ENCODE measurements at places on chromosomes 3 and 15.

DNA sequence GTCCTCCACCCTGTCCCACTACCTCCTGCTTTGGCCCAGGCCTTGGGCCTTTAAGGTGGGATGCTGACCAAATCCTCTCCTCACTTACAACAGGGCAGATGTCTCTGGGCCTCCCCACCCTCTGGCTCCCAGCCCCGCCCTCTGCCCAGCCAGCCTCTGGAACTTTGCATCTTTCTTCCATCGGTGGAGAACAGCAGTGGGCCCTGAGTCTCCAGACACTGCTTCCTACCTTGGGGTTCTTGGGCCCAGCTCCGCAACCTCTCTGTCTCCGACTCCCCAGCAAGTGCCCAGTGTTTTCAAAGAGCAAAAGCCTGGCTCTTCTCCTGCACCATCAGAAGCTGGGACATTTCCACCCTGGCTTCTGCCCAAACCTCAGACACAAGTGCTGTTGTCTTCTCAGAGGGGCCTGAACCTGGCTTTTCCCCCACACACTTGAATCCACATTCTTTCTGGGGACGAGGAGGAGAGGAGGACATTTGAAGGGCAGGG, 33.1 kb downstream of the MRAS start:
- H3K27ac ChIP-seq = peak overlapping the region; percentile 52
- DNase-seq = no peak
- H3K4me3 ChIP-seq = no peak overlapping the region
- H3K27me3 ChIP-seq = no peaks in the 10 kb centered on the region
- H3K36me3 ChIP-seq = no peaks in the 10 kb centered on the region
- H3K4me1 ChIP-seq = peaks cover 13% of the 10 kb centered on the region

DNA sequence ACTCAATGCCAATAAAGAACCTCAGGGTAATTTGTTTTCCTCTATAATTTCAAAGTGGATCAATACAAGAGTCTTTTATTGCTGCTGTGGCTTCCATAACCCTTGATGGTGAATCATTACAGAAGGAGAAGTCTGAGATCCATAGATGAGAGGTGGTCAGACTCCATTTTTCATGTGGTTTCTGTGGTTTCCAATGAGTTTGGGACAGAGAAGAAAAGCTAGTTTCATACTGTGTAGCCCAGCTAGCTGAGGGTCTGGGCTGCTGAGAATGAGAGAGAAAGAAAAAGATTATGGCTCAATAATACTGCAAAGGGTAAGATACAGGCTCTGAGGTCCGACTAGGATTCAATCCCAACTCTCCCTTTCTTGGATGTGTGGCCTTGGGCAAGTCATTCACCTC, 180.6 kb upstream of the LRRN1 start:
- H3K4me3 ChIP-seq = no peak overlapping the region
- H3K4me1 ChIP-seq = no peaks in the 10 kb centered on the region
- no peak overlapping the region for H3K27ac ChIP-seq
- no peaks in the 10 kb centered on the region for H3K27me3 ChIP-seq

DNA sequence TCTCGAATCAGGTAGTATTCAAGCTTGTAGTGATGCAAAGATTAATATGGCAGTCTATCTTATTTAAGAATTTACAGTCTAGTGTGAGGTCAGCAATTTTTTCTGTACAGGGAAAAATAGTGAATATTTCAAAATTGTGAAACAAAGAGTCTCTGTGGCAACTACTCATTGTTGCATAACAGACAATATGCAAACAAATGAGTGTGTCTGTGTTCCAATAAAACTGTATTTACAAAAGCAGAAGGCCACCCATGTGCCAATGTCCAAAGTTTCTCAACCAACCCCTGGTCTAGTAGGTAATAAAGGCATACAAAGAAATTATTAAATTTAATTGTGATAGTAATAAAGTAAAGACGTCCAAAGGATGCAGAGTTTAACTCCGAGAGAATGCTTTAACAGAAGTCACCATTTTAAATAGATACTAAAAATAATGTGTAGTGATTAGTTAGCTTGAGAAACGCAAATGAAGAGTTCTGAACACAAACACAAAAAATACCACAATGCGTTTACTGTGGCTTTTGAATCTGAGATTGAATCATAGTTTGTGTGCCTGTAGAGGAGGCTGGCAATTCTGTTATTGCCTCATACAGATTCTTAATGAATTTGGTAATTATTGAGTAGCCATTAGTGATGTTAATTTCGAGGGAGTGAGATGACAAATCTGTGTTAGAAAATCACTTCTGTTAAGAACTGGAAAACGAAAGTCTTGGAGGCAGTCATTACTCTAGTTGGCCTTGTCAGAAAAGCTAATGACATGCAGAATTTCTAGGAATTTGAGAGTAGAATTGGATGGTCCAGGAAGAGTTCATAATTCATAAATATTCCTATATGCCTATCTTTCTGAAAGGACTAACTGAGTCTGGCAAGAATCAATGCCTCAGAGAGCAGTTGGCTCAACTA, 48.7 kb downstream of the CADM2 start:
- H3K4me3 ChIP-seq = no peak overlapping the region
- no peaks in the 10 kb centered on the region for H3K4me1 ChIP-seq
- no peaks in the 10 kb centered on the region for H3K36me3 ChIP-seq
- H3K27me3 ChIP-seq = no peaks in the 10 kb centered on the region
- H3K27ac ChIP-seq = no peak overlapping the region

DNA sequence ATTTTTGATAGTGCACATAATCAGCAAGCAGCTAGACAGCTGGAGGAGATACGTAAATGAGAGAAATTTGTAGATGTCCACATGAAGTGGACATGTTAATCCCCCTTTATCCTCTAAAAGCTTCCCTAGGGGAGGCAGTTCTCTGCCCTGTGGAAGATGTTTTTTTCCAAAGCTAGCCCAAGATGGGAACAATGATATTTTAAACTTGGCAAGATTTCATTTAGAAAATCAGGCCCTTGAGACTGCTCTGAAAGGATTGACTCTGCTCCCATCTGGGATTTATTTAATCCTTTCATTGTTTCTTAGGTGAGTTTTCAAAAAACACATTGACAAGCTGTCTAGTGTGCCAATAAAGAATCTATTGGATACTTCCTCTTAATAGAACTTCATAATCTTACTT, 92.0 kb downstream of the SYNPR start:
- H3K27me3 ChIP-seq = no peaks in the 10 kb centered on the region
- no peak for DNase-seq
- no peak overlapping the region for H3K4me3 ChIP-seq
- no peaks in the 10 kb centered on the region for H3K4me1 ChIP-seq

DNA sequence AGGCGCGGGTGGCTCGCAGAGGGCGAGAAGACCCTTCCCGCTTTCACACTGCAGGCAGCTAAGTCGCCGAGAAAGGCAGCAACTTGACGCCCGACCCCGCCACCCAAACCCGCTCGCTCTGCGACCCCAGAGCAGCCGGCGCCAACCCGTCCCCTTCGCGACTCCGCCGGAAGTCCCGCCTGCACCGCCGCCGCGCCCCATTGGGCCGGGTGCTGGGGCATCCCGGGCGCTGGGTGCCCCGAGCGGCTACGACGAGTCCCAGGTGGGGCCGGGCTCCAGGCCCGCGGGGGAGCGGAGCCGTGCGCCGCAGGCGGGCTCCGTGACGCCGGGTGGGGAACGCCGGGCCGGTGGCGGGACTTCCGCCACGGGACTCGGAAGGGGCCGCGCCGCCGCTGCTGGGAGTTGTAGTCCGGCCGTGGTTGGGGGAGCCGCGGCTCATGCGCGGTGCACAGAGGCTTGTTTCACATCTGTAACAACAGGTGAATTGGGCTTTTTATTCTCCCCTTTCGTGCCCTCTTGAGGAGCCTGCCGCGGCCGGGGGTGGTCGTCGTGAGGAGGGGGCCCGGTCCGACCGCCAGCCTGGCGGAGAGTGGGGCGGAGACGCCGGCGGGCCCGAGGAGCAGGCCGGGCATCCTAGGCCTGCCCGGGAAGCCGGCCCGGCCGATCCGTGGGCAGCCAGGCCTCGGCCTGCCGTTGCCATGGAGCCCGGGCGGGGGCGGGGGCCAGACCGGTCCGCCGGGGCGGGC, at the start of gene DHX30:
Gene DHX30 (plus strand): TSS at position 405 of the 746 bp plus-strand sequence. CDS start 7,546 bp downstream, outside the sequence.
- DNase-seq = no peak
- H3K27me3 ChIP-seq = no peaks in the 10 kb centered on the region
- H3K4me1 ChIP-seq = peaks cover 27% of the 10 kb centered on the region
- peak within 1 kb of the TSS; percentile 100 for H3K4me3 ChIP-seq

- no peak overlapping the region for H3K27ac ChIP-seq
- peaks cover 4% of the 10 kb centered on the region for H3K27me3 ChIP-seq
- H3K36me3 ChIP-seq = no peaks in the 10 kb centered on the region
- H3K4me3 ChIP-seq = no peak overlapping the region
Measured at GRCh38 chr3:72042397-72043203, 257.7 kb upstream of the PROK2 start.

DNA sequence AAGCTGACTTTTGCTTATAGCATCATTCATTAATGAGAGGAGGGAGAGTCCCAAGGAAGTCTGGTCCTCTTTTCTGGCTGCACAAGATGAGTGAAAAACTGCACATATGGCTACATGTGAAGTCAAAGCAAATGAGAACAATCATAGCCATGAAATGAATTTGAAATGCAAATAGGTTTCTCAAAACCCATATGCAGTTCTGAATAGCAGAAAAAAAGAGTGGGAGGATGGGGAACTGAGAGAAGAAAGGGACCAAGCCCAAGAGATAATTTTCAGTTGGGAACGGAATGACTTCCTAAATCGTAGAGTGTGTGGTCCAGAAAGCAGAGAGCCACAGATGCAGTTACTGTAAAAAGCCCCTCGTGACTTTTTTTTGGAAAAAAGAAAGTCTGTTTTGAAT, 66.3 kb downstream of the GTPBP8 start:
- H3K27ac ChIP-seq = no peak overlapping the region
- no peaks in the 10 kb centered on the region for H3K36me3 ChIP-seq
- no peak for DNase-seq
- peaks cover 3% of the 10 kb centered on the region for H3K27me3 ChIP-seq
- no peak overlapping the region for H3K4me3 ChIP-seq
- peaks cover 15% of the 10 kb centered on the region for H3K4me1 ChIP-seq

GRCh38 chr3:73540969-73541740, 83.6 kb downstream of the PDZRN3 start:
- no peak overlapping the region for H3K27ac ChIP-seq
- peaks cover 9% of the 10 kb centered on the region for H3K4me1 ChIP-seq
- H3K27me3 ChIP-seq = no peaks in the 10 kb centered on the region
- H3K36me3 ChIP-seq = no peaks in the 10 kb centered on the region

- H3K27me3 ChIP-seq = no peaks in the 10 kb centered on the region
- H3K27ac ChIP-seq = no peak overlapping the region
- no peak for DNase-seq
- H3K4me1 ChIP-seq = peaks cover 4% of the 10 kb centered on the region
- H3K36me3 ChIP-seq = no peaks in the 10 kb centered on the region
Measured at GRCh38 chr15:51908316-51908715, 63.3 kb downstream of the LEO1 start.

GRCh38 chr3:50671331-50671730, 3.4 kb upstream of the DOCK3 start:
- H3K4me3 ChIP-seq = no peak overlapping the region
- peaks cover 9% of the 10 kb centered on the region for H3K4me1 ChIP-seq
- H3K27me3 ChIP-seq = peaks cover 5% of the 10 kb centered on the region
- H3K36me3 ChIP-seq = no peaks in the 10 kb centered on the region
- DNase-seq = no peak

DNA sequence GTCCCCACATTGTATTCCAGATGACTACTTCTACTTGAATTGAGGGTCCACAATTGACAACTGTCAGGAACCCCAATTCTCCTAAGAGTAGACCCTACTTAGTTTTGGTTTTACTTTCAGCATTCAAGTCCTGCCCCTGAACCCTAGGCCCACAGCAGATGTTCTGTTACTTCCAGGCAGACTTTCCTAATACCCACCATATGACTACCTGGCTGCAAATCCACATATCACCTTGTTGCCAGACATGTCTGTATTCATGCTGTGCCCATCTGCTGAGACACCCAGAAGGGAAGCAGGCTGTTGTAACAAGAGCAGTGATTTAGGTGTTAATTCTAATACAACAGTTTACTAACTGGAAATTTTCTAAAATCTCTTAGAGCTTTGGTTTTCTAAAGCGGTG, 235.1 kb upstream of the CCDC54 start:
- no peaks in the 10 kb centered on the region for H3K27me3 ChIP-seq
- H3K36me3 ChIP-seq = no peaks in the 10 kb centered on the region
- DNase-seq = no peak
- no peaks in the 10 kb centered on the region for H3K4me1 ChIP-seq
- no peak overlapping the region for H3K4me3 ChIP-seq
- H3K27ac ChIP-seq = no peak overlapping the region

- no peaks in the 10 kb centered on the region for H3K4me1 ChIP-seq
- no peaks in the 10 kb centered on the region for H3K36me3 ChIP-seq
- H3K27me3 ChIP-seq = no peaks in the 10 kb centered on the region
- no peak overlapping the region for H3K27ac ChIP-seq
- no peak overlapping the region for H3K4me3 ChIP-seq
Measured at GRCh38 chr15:60773901-60774300, 295.0 kb upstream of the ICE2 start.

- no peak for DNase-seq
- H3K4me1 ChIP-seq = no peaks in the 10 kb centered on the region
- H3K27ac ChIP-seq = no peak overlapping the region
- no peak overlapping the region for H3K4me3 ChIP-seq
Measured at GRCh38 chr3:179897231-179897630, 139.5 kb downstream of the PEX5L start.

DNA sequence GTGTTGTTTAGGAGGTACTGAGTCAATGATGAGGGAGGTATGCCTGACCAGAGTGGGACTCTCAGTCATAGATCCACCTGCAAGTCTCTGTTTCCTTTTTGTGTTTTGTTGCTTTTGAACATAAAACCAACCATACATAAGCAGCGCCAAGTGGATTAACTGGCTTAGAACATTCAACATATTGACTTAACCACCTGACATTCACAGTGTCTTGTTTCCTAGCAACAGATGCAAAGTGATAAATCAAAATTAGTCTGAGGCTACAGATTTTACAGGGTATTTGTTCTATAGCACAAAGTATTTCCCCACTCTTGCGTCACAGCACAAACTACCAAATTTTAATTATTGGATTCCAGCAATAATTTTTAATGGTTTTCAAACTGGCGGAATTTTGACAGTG, 283.8 kb downstream of the BBX start:
- no peaks in the 10 kb centered on the region for H3K4me1 ChIP-seq
- H3K27me3 ChIP-seq = no peaks in the 10 kb centered on the region
- H3K4me3 ChIP-seq = no peak overlapping the region

DNA sequence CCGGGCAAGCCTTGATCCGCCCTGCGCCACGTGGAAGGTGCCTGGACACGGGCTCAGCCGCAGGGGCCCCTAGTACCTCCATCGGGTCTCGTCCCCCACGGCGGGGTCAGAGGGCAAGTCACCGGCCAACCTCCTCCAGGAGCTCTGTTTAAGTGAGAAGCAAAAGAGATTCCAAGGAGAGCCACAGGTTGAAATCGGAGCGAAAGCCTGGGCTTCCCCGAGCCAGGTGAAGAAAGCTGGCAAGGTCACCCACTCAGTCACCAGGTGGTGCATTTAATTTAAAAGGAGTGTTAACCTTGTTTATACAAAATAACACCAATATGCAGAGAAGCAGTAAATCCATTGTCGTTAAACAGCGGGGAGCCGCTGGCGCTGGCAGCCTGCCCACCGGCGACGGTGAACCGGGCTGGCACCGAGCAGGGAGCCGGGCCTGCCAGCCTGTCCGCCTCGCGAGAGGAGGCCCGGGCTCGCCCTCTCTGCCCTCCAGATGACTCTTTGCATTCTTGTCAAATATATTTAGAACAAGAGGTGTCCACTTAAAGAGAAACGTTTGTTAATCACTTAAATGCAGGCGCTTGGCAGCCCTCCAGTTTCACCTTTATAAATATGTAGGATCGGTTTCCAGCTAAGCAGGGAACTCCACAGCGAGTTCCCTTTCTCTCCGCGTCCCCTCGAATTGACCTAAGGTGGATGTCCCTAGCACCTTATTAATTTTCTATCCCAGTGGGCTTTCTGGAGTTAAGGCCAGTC, 277.3 kb upstream of the NR2F2 start:
- peaks cover 23% of the 10 kb centered on the region for H3K4me1 ChIP-seq
- DNase-seq = no peak
- peak overlapping the region; percentile 33 for H3K27ac ChIP-seq
- H3K36me3 ChIP-seq = no peaks in the 10 kb centered on the region
- peaks cover 25% of the 10 kb centered on the region for H3K27me3 ChIP-seq
